ENCODE measurements at places on chromosomes 2 and 18.

- DNase-seq, result no peak
These were observed 487.6 kb downstream of the METTL4 start for GRCh38 chr18:2083691-2084090.

GRCh38 chr18:9337873-9338272 is 3.3 kb downstream of the TWSG1 start:
- DNase-seq, result no peak

GRCh38 chr2:178522950-178523595 is 42.8 kb downstream of the PLEKHA3 start:
- peak; percentile 22 for DNase-seq

DNA sequence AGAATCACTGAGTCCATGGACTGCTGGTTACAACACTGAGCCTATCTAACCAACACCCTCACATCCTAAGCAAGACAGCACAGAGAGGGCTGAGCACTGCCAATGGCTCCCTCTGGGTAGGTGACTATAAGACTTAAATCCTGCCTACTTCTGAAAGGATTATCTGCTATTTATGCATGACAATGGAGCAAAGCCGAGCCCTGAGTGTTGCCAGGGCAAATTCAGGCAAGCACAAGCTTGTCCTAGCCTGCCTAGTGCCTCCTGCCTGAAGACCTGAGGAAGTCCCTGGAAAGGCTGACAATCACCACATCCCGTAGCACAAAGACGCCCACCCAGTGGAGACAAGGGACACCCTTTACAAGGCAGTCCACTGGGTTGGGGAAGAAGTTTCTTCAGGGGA is 129.7 kb downstream of the OSR1 start:
- DNase-seq, result no peak

DNA sequence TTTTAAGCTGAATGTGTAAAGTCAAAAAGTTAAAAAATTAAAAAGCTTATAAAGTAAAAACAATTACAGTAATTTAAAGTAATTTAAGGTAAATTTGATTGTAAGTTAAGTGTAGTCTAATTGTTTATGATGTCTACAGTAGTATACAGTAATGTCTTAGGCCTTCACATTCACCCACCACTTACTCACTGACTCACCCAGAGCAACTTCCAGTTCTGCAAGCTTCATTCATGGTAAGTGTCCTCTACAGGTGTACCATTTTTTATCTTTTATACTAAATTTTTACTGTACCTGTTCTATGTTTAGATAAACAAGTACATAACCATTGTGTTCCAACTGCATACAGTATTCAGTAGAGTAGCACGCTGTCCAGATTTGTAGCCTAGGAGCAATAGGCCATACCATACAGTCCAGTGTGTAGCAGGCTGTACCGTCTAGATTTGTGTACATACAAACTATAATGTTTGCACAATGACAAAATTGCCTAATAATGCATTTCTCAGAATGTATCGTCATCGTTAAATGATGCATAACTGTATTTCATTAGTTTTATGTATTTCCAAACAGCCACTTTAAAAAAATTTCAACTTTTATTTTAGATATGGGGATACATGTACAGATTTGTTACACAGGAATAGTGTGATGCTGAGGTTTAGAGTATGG is 319.3 kb downstream of the DYSF start:
- no peak for DNase-seq

GRCh38 chr2:25245141-25245540 is 76.8 kb upstream of the POMC start:
- no peak for DNase-seq

- DNase-seq, result peak; percentile 81
These were observed 46.1 kb downstream of the SPATS2L start for GRCh38 chr2:200352636-200353035.

DNA sequence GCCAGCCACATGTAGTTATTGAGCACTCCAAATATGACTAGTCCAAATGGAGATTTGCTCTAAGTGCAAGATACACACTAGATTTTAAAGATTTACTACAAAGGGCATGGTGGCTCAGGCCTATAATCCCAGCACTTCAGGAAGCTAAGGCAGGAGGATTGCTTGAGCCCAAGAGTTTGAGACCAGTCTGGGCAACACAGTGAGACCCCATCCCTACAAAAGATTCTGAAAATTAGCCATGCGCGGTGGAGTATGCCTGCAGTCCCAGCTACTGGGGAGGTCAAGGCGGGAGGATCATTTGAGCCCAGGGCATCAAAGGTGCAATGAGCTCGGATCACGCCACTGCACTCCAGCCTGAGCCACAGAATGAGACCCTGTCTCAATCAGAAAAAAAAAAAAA is 93.5 kb upstream of the HNRNPA3 start:
- DNase-seq, result no peak

- no peak for DNase-seq
These were observed 318.4 kb downstream of the AGAP1 start for GRCh38 chr2:235812185-235812665.

DNA sequence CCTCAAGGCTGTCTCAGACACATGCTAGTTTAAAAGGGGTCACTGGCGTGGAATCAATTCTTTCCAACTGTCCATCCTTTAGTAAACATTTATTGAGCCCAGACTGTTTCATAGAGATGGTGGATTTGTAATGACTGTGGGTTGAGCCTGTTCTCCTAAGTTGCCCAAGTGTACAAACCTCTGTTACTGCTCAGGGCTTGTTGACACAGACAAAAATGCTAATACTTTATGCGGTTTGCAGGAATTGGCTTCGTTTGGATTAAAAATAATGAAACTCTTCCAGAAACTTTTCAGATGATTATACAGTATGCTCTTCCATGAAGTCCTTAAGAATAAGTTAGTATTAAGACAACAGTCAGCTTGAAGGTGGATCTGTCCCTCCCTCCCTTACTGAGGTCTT is 83.6 kb upstream of the MGAT5 start:
- DNase-seq, result no peak

GRCh38 chr2:43317680-43318079 is 91.3 kb upstream of the ZFP36L2 start:
- no peak for DNase-seq

- no peak for DNase-seq
These were observed 441 bp downstream of the MPHOSPH10 start for GRCh38 chr2:71130905-71131244.

DNA sequence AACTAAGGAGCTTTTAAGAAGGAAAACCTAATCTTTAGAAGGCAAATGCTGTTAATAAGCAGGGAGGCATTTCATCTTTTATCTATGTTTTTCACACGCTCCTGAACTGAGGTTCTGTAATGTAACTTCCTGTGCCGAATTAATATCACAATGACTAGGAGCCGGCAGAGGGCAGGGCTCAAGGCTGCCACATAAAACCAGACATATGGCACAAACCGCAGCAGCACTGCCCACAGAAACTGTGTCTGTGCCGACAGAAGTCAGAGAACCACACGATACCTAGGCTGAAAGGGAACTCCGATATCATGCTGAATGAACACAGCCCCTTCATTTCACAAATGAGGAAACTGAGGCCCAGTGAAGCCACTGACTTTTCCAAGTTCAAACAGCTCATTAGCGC is 112.1 kb downstream of the EIPR1 start:
- DNase-seq, result no peak

DNA sequence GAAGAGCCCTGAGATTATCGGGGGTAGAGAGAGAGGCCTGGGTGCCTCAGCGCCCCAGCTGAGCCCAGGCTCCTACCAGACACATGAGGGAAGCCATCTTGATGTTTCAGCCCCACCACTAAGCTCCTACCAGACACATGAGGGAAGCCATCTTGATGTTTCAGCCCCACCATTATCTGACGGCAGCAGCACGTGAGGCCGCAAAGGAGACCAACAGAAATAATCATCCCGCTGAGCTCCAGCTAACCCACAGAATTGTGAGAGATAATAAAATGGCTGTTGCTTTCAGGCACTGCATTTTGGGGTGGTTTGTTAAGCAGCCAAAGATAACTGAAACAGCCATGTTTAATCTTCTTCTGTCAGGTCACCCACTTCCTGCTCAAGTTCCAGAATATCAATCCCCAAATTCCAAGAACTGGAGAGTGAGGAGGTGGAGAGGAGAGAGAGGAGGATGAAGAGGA is 29.3 kb upstream of the SOS1 start:
- no peak for DNase-seq

DNA sequence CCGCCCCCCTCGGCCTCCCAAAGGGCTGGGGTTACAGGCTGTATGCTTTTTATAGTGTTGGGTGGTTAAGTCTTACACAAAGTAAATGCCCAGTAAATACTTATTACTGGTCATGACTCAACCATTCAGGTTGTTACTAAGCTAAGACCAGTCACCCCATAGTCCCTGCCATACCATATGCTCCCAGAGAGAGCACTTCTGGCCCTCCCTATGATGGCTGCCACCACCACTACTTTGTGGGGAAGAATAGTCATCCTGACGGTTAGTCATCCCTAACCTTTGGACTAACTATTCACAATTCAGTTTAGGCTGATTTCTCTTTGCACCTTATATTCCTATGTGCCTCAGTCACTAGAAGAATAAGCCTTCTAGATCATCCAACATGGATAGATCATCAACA is 42.0 kb upstream of the MSH2 start:
- DNase-seq, result no peak

DNA sequence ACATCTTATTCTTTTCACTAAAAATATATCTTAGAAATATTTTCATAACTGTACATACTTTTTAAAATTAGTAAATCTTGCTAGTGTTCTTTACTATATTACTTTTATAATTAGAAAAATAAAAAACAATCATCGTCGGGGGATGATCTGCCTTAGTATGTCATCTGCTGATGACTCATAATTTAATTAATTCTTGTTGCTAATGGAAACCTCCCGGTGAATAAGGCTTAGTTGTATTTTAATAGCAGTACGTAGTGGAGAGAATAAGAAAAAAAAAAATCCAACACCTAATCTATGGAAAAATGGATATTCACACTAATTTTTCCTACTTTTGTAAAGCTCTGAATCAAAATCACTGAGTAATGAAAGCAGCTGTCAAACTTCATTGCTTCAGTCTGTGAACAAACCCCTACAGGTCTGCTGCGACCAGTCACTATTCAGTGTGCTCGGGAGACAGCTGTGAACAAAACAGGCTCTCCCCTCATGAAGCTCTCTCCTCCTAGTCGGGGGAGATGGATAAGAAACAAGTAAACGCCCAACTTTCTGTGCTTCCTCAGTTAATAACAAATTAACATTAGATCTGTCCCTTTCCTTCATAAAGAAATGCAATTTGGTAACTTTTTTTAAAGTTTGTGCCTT is 97.4 kb upstream of the UPP2 start:
- no peak for DNase-seq
